NCI-H1105 (cell line): ENCODE measurements at places on chromosomes 16 and 17.

GRCh38 chr17:9668517-9668916, 23.2 kb downstream of the USP43 start:
- no peak for DNase-seq

DNA sequence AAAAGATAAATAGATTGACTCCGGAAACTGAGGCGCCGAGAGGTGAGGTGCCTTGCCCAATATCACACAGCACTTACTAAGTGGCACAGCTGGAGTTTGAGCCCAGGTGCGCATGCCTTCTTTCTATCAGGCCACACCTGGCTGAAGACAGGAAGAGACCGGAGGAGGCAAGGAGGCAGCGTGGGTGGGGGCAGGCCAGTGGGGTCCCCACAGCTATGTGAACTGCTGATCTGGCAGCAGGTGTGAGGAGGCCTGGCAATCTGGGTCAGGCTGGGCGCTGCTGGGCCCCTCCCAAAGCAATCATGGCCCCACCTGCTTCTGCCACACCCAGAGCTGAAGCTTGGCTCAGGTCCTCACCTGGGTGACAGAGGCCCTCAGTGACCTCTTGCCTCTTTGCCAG, 1.9 kb upstream of the GDPD3 start:
- DNase-seq, result no peak

GRCh38 chr17:27906226-27906580, 13.0 kb upstream of the LYRM9 start:
- peak; percentile 23 for DNase-seq

DNA sequence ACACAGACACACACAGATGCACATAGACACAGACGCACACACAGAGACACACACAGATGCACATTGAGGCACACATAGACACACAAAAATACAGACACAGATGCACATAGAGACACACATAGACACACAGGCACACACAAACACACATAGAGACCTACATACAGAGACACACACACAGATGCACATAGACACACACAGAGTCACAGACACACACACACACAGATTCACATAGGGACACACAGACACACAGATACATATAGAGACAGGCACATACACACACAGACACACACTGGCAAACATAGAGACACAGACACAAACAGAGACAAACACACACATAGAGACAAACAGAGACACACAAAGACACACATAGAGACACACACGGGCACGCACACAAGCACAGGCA, 9.9 kb upstream of the GCGR start:
- no peak for DNase-seq

- no peak for DNase-seq
These were observed 84.2 kb upstream of the LGALS9 start for GRCh38 chr17:27546624-27547300.

- DNase-seq, result no peak
These were observed 111.4 kb upstream of the MYOCD start for GRCh38 chr17:12554251-12554650.

GRCh38 chr16:25079637-25080378, 31.7 kb upstream of the LCMT1 start:
- DNase-seq, result no peak

- DNase-seq, result no peak
These were observed 30.5 kb downstream of the KIAA0753 start for GRCh38 chr17:6610011-6610410.

DNA sequence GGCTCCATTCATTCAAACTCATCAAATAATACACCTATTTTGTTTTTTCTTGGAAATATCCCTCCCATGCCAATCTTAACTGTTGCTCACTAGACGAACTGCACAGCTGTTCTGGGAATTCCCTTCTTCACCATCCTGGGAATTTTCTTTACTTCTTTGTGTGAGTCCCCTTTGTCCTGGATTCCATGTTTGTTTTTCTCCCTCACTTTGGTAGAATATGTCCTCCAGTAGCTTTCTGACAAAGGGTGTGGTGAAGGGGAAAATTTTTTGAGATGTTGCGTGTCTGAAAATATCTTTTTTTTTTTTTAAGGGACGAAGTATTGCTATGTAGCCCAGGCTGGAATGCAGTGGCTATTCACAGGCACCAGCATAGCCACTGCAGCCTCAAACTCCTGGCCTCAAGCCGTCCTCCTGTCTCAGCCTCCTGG, 17.2 kb upstream of the UTP6 start:
- no peak for DNase-seq

GRCh38 chr16:67364600-67365235, 28.6 kb downstream of the TPPP3 start:
- no peak for DNase-seq

DNA sequence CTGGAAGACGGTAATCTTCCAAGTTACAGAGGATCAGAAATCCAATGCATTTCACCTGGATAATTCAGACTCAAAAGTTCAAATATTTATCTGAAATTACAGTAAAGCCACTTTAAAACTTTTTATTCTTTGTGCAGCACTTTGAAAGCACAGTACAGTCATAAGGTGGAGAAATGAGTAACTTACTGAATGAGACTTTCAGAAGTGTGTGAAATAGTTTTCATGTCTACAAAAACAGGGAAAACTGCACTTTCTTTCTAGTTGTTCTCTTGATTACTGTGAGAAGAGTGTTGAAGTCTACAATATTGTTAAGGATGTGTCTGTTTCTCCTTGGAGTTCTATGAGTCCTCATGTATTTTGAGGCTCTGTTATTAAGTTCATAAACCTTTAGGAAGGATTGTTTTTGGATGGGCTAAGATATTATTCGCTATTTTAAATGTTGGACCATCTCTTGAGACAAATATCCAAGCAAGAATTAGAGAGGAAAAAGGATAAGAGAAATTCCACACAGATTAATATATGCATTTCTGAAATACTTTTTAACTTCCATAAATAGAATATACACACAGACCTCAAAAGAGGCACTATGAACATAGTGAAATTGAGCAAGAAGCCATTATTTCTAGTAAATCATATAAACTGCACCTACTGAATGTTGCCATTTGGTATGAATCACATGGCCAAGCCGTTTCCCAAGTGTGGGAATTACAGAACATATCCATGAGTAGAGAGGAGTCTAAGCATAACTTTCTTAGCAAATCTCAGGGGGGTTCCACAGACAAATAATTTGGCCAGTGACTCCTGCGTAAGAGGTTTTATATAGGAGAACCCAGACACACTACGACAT, 83.6 kb upstream of the PLEKHM1 start:
- no peak for DNase-seq

DNA sequence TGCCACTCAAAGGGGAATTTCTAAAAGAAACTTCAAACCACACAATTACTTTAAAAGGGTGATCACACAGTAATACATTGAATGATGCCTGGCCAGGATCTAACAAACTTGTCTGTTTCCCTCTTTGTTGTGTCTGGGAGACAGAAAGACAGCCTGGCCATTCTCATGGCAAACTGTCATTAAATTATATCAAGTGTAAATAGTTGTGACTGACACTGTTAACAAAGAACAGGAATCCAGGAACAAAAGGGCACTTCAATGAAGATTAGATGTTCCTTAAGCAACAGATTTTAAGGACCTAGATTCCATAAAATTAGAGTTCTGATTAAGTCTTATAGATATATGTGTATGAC, 383.6 kb downstream of the KCNJ2 start:
- no peak for DNase-seq

DNA sequence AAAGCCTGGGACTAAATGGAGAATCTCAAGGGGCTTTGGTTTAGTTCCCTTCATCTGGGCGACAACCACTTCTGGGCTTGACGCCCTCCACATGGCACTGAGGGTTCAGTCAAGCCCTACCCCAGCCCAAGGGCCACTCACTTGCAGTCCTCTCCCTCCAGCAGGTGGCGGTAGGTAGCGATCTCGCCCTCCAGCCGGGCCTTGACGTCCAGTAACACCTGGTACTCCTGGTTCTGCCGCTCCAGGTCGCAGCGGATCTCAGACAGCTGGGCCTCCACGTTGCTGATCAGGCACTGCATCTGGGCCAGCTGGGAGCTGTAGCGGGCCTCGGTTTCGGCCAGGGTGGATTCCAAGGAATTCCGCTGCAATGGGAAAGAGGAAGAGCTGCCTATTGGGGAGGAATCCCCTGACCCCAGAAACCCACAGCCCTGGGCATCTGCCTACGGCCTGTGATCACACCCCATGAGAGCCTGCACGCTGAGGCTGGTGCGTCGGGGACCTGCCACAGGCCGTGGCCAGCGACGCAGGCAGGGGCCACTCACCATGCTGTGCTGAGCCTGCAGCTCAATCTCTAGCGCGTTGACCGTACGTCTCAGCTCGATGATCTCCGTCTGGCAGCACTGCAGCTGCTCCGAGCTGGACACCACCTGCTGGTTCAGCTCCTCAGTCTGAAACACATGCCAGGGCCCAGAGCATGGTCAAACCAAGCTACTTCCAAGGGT, 2.7 kb downstream of the KRT36 start:
- DNase-seq, result no peak

GRCh38 chr16:57299009-57299718, 14.7 kb upstream of the PLLP start:
- DNase-seq, result no peak

DNA sequence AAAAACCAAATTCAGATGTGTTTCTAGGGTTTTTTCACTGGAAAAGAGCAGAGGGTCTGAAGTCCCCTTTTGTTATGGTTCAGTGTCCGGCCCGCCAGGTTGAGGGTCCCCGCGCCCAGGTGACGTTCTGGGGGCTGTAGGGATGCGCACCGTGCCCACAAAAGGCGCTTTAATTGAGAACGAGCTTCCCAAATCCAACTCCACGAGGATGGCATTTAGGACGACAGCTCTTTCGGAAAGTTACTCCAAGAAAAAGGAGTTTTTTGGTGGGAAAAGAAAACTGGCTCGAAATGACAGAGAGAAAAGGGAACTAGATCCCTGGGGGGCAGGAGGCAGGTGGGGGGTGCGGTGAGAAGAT, 15.9 kb upstream of the ZFHX3 start:
- no peak for DNase-seq

- no peak for DNase-seq
These were observed 12.9 kb downstream of the GAN start for GRCh38 chr16:81327447-81328196.

GRCh38 chr17:75113798-75114551, 4.2 kb downstream of the ARMC7 start:
- DNase-seq, result peak; percentile 59

GRCh38 chr16:1870365-1871082, 1.4 kb downstream of the MEIOB start:
- DNase-seq, result no peak

GRCh38 chr16:17078931-17079631, 391.7 kb downstream of the XYLT1 start:
- peak; percentile 8 for DNase-seq

- DNase-seq, result no peak
These were observed 119.2 kb downstream of the RPTOR start for GRCh38 chr17:80663781-80664206.

- DNase-seq, result peak; percentile 33
These were observed 26.8 kb upstream of the CIBAR2 start for GRCh38 chr16:85138825-85139627.

- DNase-seq, result no peak
These were observed 25.1 kb downstream of the CLUAP1 start for GRCh38 chr16:3525951-3526350.

- no peak for DNase-seq
These were observed 65.0 kb downstream of the RPA1 start for GRCh38 chr17:1894753-1895339.

- no peak for DNase-seq
These were observed 16.1 kb upstream of the ABCA5 start for GRCh38 chr17:69342896-69343644.

- peak; percentile 28 for DNase-seq
These were observed 1.5 kb downstream of the TNRC6C start for GRCh38 chr17:77959926-77960521.

- no peak for DNase-seq
These were observed 8.7 kb downstream of the NUP88 start for GRCh38 chr17:5410594-5411272.

- DNase-seq, result peak; percentile 67
These were observed 263.8 kb downstream of the HS3ST3A1 start for GRCh38 chr17:13337864-13338371.

- no peak for DNase-seq
These were observed 55.6 kb downstream of the USP43 start for GRCh38 chr17:9700754-9701476.

- no peak for DNase-seq
These were observed 531.2 kb downstream of the KIF2B start for GRCh38 chr17:54353789-54354525.
